SK-N-SH treated with all-trans-retinoic acid at 6 μM for 48 hours (cell line): ENCODE measurements at places on chromosomes 16 and 17.

- no peak for ATAC-seq
These were observed 148.2 kb downstream of the SNX29 start for GRCh38 chr16:12124742-12125141.

DNA sequence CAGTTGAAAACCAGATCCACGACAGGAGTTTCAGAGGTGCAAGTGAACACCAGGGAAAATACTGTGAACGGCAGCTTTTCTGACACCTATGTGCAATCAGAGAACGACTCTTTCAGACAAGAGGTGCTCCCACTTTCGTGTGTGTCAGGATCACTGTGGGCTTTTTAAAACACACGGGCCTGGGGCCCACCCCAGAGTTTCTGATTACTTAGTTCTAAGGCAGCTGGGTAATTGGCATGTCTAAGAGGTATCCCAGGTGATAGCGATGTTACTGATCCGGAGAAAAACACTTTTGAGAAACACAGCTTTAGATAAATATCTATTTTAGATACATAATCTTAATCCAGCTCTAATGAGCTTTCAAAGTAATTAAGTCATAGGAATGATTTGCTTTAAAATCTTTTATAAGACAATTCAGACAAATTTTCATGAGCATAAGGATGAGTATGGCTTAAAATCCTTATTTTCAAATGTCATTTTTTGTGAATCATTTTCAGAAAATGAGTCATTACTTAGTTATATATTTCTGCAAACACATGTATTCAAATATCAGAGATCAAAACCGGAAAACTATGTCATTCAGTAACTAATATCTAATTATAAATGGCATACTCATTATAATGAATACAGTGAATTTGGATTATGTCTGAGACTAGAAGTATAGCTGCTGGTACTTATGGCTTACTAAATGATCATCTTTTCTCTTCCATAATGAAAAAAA lies 217.9 kb upstream of the PSMD7 start:
- ATAC-seq: no peak

- no peak for ATAC-seq
These were observed 10.2 kb downstream of the CBX4 start for GRCh38 chr17:79829004-79829403.

GRCh38 chr17:20214794-20215193 lies 205.6 kb downstream of the SPECC1 start:
- ATAC-seq: no peak

DNA sequence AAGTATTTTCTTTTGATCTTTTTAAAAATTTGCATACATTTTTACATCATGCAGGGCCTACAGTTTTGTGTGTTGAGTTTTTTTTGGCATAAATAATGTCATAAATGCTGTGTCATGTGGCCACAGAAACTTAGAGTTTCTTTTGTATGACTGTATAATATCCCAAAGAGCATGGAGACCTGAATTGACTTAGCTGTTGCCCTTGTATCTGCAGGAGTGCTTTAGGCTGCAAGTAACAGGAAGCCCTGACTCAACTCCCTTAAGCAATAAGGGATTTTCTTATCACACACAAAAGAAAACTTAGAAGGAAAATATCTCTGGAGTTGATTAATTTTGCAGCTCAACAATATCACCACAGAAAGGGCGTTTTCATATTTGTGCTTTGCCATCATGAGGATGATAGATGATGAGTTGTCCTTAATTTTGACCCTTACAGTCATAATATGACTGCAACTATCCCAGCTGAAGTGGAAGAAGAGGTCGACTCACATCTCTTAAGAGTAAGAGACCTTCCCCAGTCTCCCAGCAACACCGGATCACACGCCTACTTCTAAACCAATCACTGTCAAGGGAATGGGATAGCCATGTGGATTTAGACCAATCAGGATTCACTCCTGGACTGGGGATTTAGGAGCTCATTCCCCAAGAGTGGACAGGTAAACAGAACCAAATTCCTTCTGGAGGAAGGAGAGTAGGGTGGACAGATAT lies 138.9 kb downstream of the GSG1L start:
- no peak for ATAC-seq

- no peak for ATAC-seq
These were observed 112.9 kb downstream of the METRNL start for GRCh38 chr17:83192161-83192788.

- no peak for ATAC-seq
These were observed 2.8 kb upstream of the NOL3 start for GRCh38 chr16:67167588-67167987.

GRCh38 chr16:63447121-63447520 lies 1410.9 kb upstream of the CDH8 start:
- ATAC-seq: no peak

GRCh38 chr16:4114257-4115208 lies 1.7 kb downstream of the ADCY9 start:
- no peak for ATAC-seq

DNA sequence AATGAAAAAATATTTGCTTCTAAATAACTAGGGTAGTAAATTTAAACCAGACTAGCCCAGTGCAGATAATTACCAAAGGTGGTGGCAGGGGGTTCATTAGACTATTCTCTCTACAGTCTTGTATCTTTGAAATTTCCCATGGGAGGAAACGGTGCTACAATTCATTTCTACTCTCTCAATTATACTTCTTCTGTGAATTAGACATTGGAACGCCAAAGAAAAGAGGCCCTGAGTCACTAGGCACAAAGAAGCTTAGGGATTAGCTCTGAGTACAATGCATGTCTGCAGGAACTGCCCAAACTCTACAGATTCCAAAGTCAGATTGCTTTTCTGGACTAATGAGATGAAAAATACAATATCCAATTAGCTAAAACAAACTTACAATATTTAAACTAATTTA lies 30.7 kb upstream of the ARL6IP1 start:
- ATAC-seq: no peak

DNA sequence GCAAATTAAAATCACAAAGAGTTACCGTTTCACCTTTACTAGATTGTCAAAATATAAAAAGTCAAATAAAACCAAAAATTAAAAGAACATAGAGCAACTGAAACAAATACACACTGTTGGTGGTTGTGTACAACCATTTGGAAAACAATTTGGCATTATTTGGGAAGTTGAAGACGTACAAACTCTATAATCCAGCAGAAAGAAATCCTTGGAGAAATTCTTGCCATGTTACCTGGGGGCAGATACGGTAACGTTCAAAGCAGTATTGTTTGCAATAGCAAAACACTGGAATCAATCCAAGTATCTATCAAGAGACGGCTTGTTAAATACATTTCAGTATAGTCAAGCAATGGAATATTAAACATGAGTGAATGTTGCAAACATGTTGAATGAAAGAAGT lies 56.7 kb downstream of the TBX4 start:
- ATAC-seq: no peak

DNA sequence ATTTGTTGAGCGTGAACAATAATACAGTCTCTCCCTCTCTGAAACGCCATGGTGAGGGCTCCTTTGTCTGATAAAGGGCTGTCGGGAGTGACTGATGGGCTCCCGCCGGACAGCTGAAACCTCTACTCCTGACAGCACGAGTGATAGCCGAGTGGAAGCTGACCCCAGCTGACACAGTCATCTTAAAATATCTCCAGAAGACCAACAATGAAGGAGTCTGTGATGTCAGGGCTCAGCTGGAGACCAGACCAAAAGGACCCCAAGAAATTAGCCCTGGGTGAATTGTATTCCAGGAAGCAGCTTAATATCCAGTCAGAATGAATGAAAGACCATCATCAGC lies 22.4 kb downstream of the CCDC182 start:
- ATAC-seq: no peak

- ATAC-seq: no peak
These were observed 7.0 kb downstream of the CORO6 start for GRCh38 chr17:29615492-29616299.

DNA sequence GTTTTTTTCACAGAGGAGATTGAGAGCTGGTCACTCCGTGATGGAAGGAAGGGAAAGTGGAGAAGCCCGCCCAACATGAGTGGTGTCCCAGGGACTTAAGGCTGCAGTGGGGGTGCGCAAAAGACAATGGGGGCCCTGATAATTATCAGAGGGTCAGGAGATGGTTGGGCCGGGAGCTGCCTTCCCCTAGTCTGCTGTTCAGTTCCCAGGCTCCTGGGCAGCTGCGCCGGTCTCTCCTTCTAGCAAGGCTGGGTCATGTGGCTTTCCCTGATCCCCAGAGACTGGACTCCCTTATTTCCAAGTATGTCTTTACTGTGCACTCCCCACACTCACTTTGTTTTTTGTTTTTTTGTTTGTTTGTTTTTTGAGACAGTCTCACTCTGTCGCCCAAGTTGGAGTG lies 16.2 kb downstream of the CYGB start:
- no peak for ATAC-seq

DNA sequence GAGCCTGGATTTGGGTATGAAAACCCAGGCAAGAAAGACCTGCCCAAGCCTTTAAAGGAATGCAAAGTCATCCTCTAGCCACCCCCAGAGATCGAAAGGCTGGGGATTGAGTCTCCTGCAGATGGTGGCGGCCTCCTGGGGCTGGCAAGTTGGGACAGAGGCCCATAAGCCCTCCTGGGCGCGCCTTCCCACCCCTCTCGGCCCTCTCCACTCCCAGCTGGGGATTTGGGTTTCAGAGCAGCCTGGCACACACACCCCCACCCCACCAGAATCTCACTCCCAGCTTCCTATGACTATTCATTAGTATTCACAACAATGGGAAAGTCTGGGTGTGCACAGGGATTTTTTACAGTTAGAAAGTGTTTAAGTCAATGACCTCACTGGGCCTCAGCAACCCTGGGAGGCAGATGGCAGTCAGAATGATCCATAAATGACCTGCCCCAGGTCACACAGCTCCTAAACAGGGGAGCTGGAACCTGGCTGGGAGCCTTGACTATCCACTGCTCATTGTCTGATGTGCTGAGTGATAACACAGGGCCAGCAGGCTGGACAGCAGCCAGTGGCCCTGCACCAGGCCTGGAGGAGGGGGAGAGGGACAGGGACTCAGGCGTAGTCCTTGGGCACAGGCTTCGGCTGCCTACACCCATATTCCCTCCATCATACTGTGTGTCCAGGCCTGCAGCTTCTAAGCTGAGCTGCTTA lies 12.1 kb downstream of the NHERF1 start:
- ATAC-seq: peak; percentile 53

DNA sequence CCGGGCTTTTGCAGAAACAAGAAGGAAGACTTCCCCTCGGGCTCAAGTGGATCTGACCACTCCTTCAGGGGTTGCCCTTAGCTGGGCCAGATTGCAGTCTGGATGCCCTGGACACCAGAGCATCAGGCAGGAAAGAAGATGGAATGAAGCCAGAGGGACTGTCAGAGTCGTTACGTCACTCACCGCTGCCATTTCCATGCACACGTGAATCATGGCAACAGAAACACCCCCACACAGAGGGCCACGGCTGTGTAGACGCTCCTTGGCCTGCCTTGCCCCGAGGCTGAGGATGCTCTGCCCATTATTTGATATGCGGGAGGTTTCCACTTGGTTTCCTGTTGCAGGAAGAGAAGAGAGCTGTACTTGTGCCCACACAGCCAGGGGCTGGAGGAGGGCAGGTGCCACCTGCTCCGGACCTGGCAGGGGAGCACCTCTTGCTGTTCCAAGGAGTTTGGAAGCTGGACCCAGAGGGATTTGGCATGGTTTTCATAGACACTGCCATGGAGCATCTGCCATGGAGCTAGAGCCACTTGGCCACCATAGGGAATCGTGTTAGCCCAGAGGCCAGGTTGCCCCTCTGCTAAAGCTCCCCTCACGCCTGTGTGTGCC lies 29.4 kb downstream of the RBFOX3 start:
- ATAC-seq: no peak

DNA sequence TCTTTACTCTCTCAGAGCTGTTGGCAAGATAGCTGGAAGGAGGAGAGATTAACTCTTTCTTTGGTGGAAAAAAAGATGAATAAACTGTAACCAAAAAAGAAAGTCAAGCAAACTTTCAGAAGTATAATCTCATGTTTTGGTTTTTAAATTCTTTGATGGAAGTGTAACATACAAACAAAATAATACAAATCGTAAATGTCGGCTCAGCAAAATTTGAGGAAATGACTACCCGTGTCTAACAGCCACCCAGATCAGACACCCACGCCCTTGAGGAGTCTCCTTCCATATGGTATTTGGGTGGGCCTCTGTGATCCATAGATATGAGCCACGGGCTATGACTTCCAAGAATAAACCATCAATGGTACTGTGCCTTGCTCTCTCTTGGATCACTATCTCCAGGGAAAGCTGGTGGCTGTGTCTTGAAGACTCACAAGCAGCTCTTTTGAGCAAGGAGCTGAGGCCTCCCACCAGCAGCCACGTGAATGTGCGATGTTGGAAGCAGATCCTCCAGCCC lies 9.6 kb upstream of the CD300C start:
- ATAC-seq: no peak

- no peak for ATAC-seq
These were observed 114.3 kb downstream of the MGAT5B start for GRCh38 chr17:76982408-76983074.

DNA sequence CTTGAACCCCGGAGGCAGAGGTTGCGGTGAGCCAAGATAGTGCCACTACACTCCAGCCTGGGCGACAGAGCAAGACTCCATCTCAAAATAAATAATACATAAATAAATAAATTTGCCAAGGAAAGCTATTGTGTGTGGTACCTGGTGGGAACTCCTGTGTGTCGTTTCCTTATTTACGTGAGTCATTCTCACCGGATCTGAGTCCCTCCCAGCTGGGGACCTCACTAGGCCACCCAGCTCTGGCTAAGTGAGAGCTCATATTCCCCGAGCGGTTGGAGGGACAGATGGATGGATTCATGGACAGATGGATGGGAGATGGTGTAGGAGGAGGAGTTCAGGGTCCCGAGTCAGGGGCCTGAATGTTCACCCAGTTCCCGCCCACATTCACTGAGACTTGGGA lies 22.9 kb upstream of the C1QL1 start:
- no peak for ATAC-seq

DNA sequence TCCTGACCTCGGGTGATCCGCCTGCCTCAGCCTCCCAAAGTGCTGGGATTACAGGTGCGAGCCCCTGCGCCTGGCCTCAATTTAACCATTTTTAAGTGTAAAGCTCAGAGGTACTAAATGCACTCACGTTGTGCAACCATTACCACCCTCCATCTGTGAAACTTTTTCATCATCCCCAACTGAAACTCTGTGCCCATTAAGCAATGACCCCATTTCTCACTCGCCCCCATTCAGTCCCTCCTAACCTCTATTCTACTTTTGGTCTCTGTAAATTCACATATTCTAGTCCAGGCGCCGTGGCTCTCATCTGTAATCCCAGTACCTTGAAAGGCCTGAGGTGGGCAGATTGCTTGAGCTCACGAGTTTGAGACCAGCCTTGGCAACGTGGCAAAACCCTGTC lies 8.3 kb upstream of the SPNS3 start:
- no peak for ATAC-seq

DNA sequence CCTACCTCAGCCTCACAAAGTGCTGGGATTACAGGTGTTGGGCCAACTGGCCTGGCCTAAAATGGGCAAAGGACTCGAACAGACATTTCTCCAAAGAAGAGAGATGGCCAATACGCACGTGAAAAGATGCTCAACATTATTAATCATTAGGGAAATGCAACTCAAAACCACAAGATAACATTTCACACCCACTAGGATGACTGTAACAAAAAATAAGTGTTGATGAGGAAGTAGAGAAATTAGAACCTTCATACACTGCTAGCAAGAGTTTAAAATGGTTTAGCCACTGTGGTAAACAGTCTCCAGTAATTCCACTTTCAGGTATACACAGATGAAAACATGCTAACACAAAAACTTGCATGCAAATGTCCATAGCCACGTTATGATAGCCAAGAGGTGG lies 5.7 kb downstream of the TMED6 start:
- no peak for ATAC-seq
